ENCODE measurements at places on chromosomes 1 and 21.

DNA sequence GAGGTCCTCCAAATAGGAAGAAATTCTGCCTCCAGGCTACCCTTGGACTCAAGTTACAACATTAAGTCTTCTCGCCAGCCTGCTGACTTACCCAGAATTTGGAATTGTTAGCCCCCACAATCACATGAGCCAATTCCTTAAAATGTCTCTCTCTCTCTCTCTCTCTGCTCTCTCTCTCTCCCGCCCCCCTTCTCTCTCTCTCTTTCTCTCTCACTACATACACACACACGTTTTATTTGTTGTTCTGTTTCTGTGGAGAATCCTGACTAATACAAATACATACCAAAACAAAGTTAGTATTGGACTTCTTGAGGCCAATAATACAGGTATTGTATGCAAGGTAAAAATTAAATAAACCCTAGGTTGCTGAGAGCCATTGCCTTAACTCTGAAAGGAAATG is 72.1 kb downstream of the TNFSF18 start:
- DNase-seq: no peak

- DNase-seq: no peak
These were observed 3.0 kb downstream of the PARP1 start for GRCh38 chr1:226404904-226405222.

- no peak for DNase-seq
These were observed 26.1 kb downstream of the WNT9A start for GRCh38 chr1:227921461-227922185.

- DNase-seq: no peak
These were observed 1132.4 kb upstream of the B3GALT2 start for GRCh38 chr1:194318790-194319280.

DNA sequence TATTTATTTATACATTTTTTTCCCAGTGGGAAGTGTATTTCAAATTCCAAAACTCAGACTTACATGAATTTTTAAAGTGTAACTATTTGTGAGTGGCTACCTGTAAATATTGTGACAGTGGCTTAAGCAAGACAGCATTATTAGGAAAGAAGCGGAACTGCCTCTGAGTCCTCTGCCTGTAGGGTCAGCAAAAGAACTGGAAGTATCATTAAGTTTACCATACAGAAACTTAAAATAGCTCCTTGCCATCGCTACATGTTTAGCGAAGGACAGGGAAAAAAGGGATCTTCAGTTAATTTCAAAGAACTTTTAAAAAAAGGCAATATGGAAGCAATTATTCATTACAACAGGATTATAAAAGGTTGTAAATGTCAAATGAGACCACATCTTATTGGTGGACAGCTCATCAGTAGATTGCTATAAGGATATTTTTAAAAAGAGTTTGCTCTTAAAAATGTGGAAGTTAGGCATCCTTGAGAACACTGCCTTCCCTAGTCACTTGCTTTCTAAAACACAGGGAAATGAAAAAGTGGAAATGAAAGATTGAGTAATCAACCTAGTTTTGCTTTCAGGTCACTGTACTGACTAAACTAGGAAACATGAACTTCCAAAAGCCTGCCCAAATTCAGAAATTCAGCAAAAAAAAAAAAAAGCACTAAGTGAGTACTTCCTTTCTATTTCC is 39.2 kb downstream of the NSL1 start:
- DNase-seq: no peak

- no peak for DNase-seq
These were observed 26.3 kb upstream of the ST6GALNAC3 start for GRCh38 chr1:76048219-76048618.

- DNase-seq: no peak
These were observed 782 bp downstream of the PCAT6 start for GRCh38 chr1:202811296-202812175.

GRCh38 chr21:41736423-41736822 is 30.4 kb downstream of the RIPK4 start:
- DNase-seq: no peak

- DNase-seq: no peak
These were observed 16.5 kb downstream of the SLC2A7 start for GRCh38 chr1:9009438-9010370.

- no peak for DNase-seq
These were observed at the start of gene PLEKHN1 for GRCh38 chr1:966135-966703. Gene PLEKHN1, plus strand, starts transcription at chr1:966482. Its CDS starts 50 bp downstream, at chr1:966532.

DNA sequence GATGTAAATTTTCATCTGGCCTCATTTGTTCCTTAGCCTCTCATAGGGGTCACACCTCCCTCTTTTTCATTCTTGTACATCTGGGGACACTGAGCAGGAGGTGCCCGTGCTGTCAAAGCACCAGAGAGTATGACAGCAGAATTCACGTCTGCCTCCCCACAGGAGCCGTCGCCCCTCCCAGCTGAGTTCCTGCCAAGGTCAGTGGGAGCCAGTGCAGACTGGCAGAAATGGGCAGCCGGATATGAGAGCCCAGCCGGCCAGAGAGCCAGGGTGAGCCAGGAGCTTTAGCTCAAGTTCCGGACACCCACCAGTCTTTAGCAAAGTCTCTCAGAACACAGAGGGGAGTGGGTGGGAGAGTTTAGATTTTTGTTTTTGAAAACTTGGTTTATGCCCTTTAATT is 21.9 kb downstream of the GPR137B start:
- DNase-seq: no peak

DNA sequence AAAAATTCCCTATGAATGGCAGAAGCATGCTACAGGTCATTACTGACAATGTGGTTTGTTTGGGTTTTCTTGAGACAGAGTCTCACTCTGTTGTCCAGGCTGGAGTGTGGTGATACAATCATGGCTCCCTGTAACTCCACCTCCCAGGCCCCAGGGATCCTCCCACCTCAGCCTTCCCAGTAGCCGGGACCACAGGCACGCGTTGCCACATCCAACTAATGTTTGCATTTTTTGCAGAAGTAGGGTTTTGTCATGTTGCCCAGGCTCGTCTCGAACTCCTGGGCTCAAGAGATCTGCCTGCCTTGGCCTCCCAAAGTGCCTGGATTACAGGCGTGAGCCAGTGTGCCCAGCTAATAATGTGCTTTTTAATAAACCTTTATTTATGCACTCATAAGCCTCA is 259.1 kb downstream of the NFIA start:
- DNase-seq: peak; percentile 74

DNA sequence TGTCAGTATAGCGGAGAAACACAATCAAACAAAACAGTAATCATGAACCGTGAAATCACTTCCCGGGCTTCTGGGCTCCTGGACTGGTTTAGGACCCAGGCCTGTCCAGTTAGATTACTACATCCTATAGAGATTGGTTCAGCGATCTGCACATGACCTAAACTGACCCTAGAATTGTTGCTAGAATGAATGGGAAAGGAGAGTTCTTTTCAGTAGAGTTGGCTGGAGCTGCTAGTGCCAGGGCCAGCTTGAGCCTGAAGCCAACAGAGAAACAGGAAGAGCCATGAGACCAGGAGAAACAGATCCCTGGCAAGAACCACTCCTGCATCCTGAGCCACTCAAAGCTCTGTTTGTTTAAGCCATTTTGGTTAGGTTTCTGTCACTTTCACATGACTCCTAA is 474.3 kb upstream of the C1orf87 start:
- no peak for DNase-seq

DNA sequence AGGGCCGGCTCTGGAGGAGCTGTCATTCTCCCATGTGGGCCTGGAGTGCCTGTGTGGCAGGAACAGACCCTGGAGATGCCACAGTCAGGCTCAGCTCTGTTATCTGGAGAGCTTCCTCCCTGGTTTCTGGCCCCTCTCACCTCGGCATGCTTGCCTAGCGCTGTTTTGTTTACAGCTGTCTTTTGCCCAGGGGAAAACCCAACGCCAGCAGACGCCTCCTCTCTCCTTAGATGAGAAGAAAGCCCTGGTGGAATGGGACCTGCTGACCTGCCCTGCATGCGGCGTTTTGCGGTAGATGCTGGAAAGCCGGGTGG is 104.9 kb downstream of the CRYAA start:
- DNase-seq: no peak

- DNase-seq: no peak
These were observed 59.2 kb upstream of the TARBP1 start for GRCh38 chr1:234538062-234538731.

GRCh38 chr1:192903142-192903541 is 94.3 kb downstream of the RGS2 start:
- DNase-seq: no peak

DNA sequence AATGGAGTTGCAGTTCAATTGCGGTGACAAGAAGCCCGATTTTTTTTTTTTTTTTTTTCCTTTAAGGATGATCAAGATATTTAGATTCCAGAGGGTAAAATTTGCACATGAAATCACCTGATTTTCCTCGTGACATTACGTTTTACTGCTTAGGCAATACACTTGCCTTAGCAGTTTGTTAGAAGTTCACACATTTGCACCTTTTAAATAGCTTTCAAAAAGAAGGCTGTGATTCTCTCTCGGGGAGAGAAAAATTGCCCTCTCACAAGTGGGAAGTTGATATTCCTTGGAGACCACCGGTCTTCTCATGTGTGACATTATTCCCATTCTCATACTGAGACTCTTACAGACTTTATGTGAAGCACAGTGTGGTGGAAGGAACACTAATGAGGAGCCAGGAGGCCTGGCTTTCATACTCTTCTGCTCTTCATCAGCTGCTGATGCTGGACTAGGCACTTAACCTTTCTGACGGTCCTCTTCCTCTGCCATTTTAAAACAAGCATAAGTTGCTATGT is 69.8 kb upstream of the HSPA13 start:
- DNase-seq: no peak

DNA sequence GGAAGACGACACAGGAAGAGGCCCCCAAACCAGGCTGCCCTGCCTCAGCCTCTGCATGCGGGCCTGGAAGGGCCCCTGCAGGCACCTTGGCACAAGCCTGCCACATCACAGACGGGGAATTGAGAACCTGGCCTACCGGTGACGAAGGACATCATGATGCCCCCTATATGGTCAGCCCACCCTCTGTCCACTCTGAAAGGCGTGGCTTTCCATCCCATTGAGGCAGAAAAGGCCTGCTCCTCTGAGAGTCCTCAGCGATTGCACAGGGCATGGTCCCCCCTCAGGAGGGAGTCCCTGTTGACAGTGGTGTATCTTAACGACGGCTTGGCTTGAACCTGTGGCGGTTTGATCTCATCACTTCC is 11.4 kb downstream of the KRTAP10-1 start:
- no peak for DNase-seq

GRCh38 chr1:54180701-54181360 is 19.0 kb downstream of the CYB5RL start:
- DNase-seq: no peak

GRCh38 chr1:226960256-226960655 is 20.2 kb downstream of the COQ8A start:
- no peak for DNase-seq

DNA sequence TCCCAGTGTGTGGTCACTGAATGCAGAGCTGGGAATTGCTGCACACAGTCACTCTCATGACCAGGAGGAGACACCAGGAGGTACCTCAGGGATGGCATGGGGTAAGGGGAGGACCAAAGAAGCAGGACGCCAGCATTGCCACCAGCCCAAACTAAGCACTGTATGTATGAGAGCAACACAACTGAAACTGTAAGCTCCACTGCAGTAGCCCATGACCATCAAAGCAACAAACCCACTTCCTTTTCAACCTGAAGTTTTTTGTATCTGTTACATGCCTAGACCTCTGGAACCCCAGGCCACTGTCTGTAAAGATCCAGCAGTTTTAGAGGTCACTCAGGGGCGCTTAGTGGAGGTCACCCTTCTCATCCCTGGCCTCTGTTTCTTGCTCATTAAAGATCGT is 164.3 kb downstream of the SETD4 start:
- DNase-seq: no peak

DNA sequence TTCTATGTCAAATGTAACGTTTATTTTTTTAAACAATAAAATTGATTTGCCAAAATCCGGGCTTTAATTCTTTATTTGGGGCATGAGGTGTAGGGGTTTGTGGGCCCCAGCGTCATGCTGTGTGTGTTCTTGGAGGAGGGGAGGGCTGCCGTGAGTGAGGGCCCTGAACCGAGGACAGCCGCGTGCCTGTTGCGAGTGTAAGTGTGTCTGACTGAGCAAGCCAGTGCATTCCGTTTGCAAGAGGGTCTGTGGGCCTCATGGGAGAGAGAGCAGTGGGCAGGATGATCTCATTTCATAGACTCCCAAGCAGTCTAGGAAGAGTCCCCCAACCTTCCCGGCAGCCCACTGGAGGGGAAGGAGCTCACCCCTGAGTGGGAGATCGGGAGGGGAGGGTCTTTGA is 21.4 kb upstream of the SPSB1 start:
- no peak for DNase-seq

DNA sequence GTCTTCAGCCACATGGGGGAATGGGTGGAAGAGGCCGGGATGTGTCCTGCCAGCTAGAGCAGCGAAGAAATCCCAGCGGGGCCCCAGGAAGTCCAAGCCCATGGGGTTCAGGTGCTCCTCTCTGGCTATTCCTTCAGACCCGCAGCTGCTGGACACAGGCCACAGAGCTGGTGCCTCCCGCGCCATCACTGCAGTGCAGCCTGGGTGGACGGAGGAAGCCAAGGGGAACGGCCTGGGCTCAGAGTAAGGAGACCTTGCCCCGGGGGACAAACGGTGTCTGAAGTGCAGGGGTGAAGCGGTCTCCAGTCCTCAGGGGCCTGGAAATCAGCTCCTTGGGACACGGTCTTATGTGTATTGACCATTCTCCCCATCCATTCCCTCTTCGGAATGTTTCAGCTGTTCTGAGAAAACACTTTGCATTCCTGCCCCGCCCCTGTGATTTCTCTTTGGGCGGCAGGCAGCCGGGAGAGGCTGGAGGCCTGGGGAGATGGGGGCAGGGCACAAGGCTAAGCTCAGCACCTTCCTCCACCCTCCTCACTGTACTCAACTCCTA is 18.4 kb downstream of the MTHFR start:
- no peak for DNase-seq

- DNase-seq: no peak
These were observed 18.8 kb downstream of the KNCN start for GRCh38 chr1:46532498-46533178.

DNA sequence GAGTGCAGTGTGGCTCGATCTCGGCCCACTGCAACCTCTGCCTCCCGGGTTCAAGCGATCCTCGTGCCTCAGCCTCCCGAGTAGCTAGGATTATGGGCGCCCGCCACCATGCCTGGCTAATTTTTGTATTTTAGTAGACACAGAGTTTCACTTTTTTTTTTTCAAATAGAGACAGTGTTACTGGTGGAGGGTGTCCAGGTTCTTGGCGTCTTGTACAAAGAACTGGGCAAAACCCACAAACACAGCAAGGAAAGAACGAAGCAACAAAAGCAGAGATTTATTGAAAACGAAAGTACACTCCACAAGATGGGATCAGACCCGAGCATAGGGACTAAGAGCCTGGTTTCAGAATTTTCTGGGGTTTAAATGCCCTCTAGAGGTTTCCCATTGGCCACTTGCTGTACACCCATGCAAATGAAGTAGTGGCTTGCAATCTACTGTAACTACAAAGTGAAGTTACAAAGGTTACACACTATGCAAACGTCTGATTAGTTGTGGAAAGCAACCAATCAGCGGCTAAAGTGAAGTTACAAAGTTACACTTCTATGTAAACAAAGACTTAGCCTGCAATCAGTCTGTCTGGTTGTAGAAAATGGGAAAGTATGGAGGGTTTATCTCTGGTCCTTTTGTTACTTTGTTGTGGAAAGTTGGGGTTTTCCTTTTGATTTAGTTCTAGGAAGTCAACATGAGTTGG is 199.1 kb downstream of the DYRK1A start:
- DNase-seq: no peak
